ENCODE measurements at places on chromosomes 7 and 10. TPM values are rescaled to one million over a fixed set of nuclear protein-coding genes. Genes with fewer than 3 reads are reported as not detected.

The FBXL15 gene
- 7.9 TPM for total RNA-seq

The FAM24B gene
- 21.3 TPM for total RNA-seq

The C7orf57 gene
- total RNA-seq, result 3.2 TPM

The ATOH7 gene
- total RNA-seq, result 0.28 TPM

GRCh38 chr7:16395121-16395520, 26.2 kb downstream of the CRPPA start:
- no peaks in the 10 kb centered on the region for H3K36me3 ChIP-seq
- H3K27ac ChIP-seq, result no peak overlapping the region
- no peak overlapping the region for H3K4me3 ChIP-seq
- H3K4me1 ChIP-seq, result no peaks in the 10 kb centered on the region
- H3K27me3 ChIP-seq, result no peaks in the 10 kb centered on the region

The SEMA4G gene
- total RNA-seq, result 4.7 TPM

The GTF2IRD1 gene
- 54.0 TPM for total RNA-seq

The SFTPD gene
- total RNA-seq, result 0.36 TPM

DNA sequence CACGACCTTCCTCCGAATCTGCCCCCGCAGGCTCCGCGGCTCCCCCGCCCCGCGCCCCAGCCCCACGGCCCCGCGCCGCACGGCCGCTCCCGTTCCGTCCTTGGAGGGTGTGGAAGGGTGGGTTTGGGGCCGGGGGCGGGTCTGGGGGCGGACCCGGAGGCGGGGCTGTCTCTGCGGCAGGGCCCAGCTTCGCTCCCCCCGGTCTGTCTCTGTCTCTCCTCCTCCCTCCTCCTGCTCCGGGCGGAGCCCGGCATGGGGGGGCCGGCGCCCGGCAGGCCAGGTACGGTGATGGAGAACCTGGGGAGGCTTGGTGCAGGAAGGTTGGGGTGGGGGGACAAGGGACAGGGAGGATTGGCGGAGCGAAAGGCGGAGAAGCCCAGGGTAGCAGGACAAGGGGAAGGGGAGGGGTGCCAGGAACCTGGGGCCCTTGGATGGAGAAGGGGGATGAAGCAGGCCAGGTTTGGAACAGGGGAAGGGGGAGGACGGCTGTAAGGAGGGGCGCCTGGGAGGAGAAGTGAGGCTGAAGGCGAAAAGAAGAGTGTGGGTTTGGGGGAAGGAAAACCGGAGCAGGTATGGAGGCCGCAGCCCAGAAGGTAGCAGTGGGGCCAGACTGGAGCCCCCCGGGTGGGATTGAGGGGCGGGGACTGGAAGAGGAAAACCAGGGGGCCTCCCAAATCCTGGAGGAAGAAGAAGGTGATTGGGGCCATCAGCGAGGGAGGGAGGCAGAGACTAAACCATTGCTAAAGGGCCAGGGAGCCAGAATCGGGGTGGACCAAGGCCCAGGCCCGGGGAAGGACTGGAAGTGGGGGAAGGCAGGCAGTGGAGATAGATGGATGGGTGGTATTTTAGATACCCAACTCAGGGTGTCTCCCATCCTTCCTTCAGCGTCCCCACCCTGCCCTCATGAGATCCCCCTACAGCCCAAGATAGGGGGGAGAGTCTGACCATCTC, at the start of gene NYAP1:
TSS of gene NYAP1 (plus strand) at position 206 of the 951 bp plus-strand sequence. CDS start 1,385 bp downstream, outside the sequence.
- peak within 1 kb of the TSS; percentile 79 for H3K27ac ChIP-seq
- no peaks in the 10 kb centered on the region for H3K36me3 ChIP-seq
- peak within 1 kb of the TSS; percentile 56 for H3K4me3 ChIP-seq
- no peak for DNase-seq
- no peaks in the 10 kb centered on the region for H3K27me3 ChIP-seq

DNA sequence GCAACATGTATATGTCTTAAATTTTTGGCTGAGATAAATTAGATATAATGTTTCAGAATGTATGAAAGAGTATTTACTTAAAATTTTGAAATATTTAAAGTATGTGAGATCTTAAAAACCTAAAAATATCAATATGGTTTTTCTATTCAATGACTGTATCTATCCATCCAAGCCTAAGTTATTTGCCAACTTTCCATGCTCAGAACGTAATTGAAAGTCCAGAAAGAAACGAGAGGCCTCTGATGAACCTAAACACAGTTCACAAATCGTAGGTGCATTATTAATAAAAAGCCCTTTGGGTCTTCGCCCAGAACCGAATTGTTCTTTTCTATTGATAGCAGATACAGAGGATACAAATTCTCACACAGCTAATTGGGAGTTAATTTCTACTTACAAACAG, 6.5 kb downstream of the SVIL start:
- H3K27me3 ChIP-seq, result no peaks in the 10 kb centered on the region
- no peak for DNase-seq
- no peaks in the 10 kb centered on the region for H3K36me3 ChIP-seq
- peak overlapping the region; percentile 6 for H3K27ac ChIP-seq
- no peak overlapping the region for H3K4me3 ChIP-seq
- peaks cover 15% of the 10 kb centered on the region for H3K4me1 ChIP-seq

DNA sequence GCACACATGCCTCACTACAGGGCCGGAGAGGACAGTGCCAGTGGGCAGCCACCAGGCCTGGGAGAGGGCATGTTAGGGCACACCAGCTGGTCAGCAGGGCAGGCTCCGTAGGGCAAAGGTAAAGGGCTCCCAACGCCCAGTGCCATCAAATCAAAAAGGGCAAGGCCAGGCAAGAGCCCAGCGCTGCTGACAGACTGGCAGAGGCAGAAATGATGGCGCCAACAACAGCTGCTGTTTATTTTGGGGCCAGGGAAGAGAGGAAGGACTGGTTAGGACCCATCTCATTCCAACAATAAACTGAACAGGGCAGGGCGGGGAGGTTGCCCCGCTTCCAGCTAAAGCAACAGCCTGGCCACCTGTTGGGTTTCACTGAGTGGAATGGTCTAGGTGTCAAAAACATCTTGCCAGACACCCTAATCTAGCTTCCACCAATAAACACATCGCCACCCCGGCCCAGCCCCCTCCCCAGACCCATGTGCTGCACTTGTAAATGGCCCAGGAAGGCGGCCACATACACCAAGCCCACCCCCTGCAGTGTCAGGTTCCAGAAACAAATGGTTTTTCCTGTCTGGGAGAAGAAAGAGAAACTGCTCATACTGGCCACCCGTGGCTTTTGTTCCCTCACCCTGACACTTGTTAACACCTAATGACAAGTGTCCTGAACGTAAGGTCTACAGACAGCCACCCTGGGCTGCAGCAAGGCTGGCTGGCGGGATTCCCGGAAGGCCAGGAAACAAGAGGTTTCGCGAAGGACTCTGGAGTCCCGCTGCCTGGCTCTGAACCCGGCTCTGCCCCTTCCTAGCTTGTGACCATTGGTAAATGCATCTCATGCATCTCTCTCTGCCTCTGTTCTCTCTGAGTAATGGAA, 15.3 kb downstream of the SH3PXD2A start:
- no peak for DNase-seq
- H3K27me3 ChIP-seq, result no peaks in the 10 kb centered on the region
- H3K36me3 ChIP-seq, result no peaks in the 10 kb centered on the region
- H3K27ac ChIP-seq, result no peak overlapping the region
- peaks cover 12% of the 10 kb centered on the region for H3K4me1 ChIP-seq

GRCh38 chr7:138350701-138351357, 109.2 kb upstream of the TRIM24 start:
- H3K27me3 ChIP-seq, result no peaks in the 10 kb centered on the region
- no peak overlapping the region for H3K4me3 ChIP-seq
- H3K4me1 ChIP-seq, result no peaks in the 10 kb centered on the region

GRCh38 chr7:142139597-142140400, 28.3 kb downstream of the MGAM2 start:
- no peaks in the 10 kb centered on the region for H3K36me3 ChIP-seq
- DNase-seq, result no peak
- no peak overlapping the region for H3K4me3 ChIP-seq
- no peaks in the 10 kb centered on the region for H3K4me1 ChIP-seq
- no peak overlapping the region for H3K27ac ChIP-seq
- H3K27me3 ChIP-seq, result no peaks in the 10 kb centered on the region

DNA sequence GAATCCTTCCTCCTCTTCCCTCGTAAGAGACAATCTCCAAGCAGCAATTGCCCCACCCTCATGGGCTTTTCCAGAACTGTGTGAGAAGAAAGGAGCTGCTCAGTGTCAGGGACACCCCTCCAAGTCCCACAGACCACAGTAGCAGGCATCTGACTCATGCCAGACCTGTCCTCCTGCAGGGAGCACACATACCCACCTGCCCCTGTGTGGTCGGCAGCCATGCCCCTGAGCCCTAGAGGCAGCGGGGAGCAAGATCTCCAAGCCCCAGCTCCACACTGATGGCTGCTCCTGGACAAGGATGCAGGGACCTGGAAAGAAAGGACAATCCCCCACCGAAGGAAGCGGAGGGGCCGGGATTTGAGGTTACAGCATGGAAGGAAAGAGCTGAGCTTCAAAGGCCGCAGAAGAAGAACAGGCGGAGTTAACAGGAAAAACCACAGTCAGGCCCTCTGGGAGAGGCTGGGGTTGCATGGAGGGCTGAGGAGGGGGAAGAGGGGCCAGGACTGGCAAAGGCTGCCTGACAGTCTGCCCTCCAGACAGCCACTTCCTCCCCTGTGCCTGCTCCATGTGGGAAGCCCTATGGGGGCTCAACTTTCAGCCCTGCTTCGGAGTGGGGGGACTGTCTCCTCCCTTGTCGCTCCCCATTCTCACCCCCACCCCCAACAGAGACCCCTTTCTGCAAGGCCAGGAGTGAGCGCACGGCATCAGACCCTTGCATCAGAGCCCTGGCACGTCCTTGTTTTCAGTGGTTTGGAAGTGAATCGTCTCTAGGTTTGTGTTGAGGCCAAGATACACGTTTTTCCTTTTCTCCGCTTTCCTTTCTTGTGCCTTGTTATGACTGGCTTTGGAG, 46.8 kb downstream of the ASB13 start:
- H3K4me1 ChIP-seq, result no peaks in the 10 kb centered on the region
- no peak for DNase-seq
- no peak overlapping the region for H3K4me3 ChIP-seq
- no peak overlapping the region for H3K27ac ChIP-seq
- H3K36me3 ChIP-seq, result no peaks in the 10 kb centered on the region

DNA sequence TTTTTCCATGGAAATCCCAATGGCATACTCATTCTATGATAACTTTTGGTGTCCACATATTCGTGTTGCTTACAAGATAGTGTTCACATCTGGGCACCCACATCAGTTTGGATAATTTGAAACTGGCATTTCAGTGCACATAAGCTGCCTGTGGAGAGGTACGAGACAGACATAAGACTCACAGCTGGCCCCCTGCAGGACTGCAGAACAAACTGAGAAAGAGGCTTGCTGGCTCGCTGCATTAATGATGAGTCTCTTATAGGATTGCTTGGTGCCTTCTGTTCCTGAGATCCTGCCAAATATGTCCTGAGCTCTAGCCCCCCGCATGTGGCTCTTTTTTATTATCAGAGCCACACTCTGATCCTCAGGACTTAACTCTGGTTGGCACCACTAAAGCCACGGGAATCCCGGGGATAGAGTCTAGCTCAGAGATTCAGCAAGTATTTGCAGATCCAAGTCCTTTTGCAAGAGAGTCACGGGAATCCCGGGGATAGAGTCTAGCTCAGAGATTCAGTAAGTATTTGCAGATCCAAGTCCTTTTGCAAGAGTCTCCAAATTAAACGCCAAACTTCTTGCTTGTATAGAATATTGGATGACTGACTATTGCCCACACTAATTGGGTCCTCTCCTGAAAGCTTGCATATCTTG, 34.0 kb upstream of the JCAD start:
- H3K27ac ChIP-seq, result peak overlapping the region; percentile 23
- peaks cover 3% of the 10 kb centered on the region for H3K4me1 ChIP-seq
- no peak for DNase-seq

The CEP55 gene
- total RNA-seq, result 96.4 TPM

DNA sequence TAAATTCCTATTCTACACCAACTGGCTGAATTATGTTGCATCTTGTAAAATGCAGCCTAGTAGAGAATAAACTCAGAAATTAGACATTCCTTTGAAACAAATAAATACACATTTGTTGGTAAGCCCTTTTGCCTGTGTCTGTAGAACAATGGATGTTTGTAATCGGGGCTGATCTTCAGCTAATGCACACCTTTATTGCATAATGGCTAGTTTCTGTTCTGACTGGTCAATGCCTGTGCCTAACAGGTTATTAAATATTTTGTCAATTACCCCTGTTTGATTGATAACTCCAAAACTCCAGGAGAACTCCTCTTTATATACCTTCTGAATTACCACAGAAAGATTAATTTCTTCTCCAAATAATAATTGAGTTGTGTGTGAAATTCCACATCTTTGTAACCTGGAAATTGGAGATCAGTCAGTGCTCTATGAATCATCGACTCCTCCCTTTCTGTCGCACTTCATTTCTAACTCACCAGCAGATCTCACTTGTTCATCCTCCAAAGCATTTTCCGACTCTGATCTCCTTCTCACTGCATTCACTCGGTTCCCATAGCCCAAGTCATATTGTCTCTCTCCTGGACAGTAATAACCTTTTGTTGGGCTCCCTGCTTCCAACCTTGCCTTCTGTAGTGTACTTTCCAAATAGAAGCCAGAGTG, 196.0 kb upstream of the FZD1 start:
- H3K4me3 ChIP-seq, result no peak overlapping the region
- H3K27ac ChIP-seq, result no peak overlapping the region
- DNase-seq, result no peak
- H3K27me3 ChIP-seq, result no peaks in the 10 kb centered on the region
- H3K4me1 ChIP-seq, result no peaks in the 10 kb centered on the region

DNA sequence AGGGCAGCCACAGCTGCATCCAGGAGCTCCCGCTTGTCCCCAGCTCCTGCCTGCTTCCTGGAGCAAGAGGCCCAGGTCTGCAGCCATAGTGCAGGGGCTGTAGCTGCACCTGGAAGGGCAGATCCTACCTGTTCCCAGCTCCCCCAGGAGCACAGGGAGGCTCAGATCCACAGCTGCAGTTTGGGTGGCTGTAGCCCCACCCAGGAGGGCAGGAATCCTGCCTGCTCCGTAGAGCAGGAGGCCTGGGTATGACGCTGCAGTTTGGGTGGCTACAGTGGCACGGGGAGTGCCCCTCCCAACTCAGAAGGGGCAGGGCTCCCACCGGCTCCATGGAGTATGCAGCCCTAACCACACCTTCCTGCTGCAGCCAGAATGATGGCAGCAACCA, 26.7 kb upstream of the CDCA7L start:
- H3K27ac ChIP-seq, result no peak overlapping the region
- H3K27me3 ChIP-seq, result no peaks in the 10 kb centered on the region
- no peaks in the 10 kb centered on the region for H3K4me1 ChIP-seq
- H3K4me3 ChIP-seq, result no peak overlapping the region
- no peak for DNase-seq

DNA sequence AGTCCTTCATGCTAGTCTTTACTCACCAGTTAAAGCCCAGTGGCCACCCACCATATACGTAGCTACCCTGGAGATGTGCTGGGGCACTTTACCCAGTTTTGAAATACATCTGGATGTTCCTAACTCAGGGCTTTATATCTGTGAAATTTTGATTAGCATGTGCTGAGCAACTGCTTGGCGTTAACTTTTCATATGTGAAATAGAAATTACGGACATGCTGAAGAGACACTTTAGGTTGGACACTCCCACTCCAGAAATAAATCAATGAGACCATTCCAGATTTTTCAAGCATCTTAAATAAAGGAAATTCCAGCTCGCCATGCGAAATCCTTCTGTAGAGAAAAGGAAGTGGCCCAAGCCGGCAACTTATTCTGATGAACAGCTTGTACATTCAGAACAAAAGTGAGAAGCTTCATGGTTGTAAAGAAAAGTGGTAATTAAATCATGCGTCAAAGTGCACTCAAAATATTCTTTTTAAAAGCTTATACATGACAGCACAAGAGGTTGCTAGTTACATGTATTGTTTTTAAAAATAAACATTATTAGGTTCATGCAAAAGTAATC, 153.5 kb upstream of the ITGB1 start:
- no peaks in the 10 kb centered on the region for H3K27me3 ChIP-seq
- H3K27ac ChIP-seq, result no peak overlapping the region
- no peaks in the 10 kb centered on the region for H3K4me1 ChIP-seq
- no peak for DNase-seq
- no peaks in the 10 kb centered on the region for H3K36me3 ChIP-seq
- no peak overlapping the region for H3K4me3 ChIP-seq

GRCh38 chr10:32957341-32958084, 517 bp downstream of the ITGB1 start:
- peaks cover 4% of the 10 kb centered on the region for H3K36me3 ChIP-seq
- H3K27me3 ChIP-seq, result no peaks in the 10 kb centered on the region
- peak overlapping the region; percentile 100 for H3K27ac ChIP-seq
- peaks cover 33% of the 10 kb centered on the region for H3K4me1 ChIP-seq

Data from Panc1 (cell line).